ENCODE measurements at places on chromosomes 12 and 14. TPM values are rescaled to one million over a fixed set of nuclear protein-coding genes. Genes with fewer than 3 reads are reported as not detected.
A peak's percentile ranks its signal among the peaks of the same experiment; 100 is the strongest.

SCN8A gene
- 0.64 TPM for total RNA-seq

TMEM19 gene
- total RNA-seq, result 11.7 TPM

ITGB7 gene
- total RNA-seq, result 169 TPM

BAG5 gene
- total RNA-seq, result 23.2 TPM

ASIC1 gene
- total RNA-seq, result 1.1 TPM

ARL6IP4 gene
- 188 TPM for total RNA-seq

OR6C6 gene
- total RNA-seq, result not detected

C1R gene
- total RNA-seq, result 2.2 TPM

LRFN5 gene
- total RNA-seq, result not detected

NACA gene
- 1,098 TPM for total RNA-seq

KRT74 gene
- total RNA-seq, result not detected

ADCY4 gene
- 2.4 TPM for total RNA-seq

PPFIA2 gene
- not detected for total RNA-seq

SERPINA6 gene
- total RNA-seq, result not detected

PALS1 gene
- 9.7 TPM for total RNA-seq

GRCh38 chr12:6921996-6922946, 5.5 kb upstream of the ATN1 start:
- no peak for DNase-seq

DNA sequence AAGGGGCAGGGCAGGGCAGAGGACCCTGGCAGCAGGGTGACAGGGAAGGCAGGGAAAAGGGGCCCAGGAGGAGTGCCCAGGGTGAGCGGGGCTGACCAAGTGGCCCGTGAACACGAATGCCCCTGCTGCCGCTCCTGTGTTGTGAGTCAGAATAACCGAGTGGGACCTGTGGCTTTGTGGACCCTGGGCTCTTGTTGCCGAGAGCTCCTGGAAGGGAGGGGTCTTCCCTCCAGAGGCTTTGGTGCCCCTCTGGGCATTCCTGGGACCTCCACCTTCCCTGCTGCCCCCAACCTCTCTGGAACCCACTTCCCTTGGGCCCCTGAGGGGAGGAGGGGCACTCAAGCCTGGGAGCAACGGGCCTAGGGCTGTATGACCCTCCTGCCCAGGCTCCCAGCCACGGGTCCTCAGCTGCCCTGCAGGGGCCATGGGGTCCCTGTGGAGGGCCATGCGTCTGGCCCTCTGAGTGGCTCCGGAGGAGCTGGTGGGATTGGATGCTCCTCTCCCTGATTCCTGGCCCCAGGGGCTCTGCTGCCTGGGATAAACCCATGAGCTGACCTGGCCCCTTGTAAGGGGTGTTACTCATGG, 319.4 kb downstream of the TMEM121 start:
- DNase-seq, result no peak

- no peak for DNase-seq
Measured at GRCh38 chr12:1501001-1501400, 93.4 kb downstream of the FBXL14 start.

DNA sequence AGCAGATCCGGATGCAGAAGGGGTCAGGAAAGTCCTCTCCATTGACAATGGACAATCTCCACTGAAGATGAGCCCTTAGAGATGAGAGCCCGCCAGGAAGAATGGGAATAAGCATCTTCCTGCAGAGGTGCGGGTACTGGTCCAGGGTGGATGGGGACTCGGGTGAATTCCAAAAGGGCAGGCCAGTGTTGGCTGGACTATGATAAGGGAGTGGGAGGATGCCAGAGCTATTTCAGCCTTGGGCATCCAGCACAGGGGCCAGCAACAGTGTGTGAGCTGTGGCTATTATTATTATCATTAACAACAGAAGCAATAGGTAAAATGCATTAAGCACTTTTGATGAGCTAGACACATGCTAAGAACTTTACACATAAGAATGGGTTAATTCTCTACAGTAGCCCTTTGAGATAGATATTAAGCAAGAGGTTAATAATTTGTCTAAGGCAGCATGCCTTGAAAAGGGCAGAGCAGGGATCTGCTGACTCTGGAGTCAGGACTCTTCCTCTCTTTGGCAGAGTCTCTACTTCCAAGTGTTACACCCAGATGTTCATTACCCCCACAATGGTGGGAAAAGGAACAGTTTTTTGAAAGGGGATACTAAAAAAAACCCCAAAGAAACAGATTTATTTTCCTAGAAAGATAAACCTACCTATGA, 55.2 kb downstream of the PRICKLE1 start:
- DNase-seq, result no peak

DNA sequence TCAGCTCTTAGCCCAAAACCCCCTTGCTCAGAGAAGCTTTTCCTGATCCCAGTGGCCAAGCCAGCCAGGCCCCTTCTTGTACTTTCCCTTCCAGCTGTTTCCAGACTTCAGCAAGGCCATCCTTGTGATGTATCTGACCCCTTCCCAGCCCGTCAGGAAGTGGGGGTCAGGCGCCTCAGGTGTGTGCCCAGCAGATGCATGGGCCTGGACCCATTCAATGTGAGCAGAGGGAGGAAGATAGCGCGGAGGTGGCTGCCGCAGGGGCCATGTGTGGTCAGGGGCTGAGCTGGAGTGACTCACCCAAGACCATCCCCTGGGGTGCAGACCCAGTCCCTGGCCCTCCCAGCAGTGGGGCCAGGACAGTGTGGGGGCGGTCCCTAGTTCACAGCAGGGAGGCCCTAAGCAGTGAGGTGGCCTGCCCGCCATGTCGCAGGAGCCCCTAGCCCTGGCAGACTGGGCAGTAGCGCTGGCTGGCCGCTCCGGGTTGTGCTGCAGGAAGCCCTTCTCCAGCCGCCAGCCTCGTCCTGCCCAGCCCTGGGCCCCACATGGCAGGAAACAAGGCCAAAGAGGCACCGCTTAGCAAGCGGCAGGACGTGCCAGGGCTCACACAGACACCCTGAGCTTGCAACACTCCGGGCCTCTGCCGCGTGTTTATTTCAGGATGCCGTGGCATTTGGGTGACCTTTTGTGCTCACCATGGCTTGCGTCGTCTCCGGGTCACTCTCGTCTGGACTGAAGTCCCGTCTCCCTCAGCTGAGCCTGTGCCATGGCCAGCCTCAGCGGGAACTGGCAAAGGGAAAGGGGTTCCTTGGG, 12.0 kb downstream of the ADSS1 start:
- DNase-seq, result no peak

- no peak for DNase-seq
Measured at GRCh38 chr12:102539651-102540553, 59.5 kb upstream of the IGF1 start.

- no peak for DNase-seq
Measured at GRCh38 chr12:11497995-11498394, 102.6 kb upstream of the PRB2 start.

- no peak for DNase-seq
Measured at GRCh38 chr14:92841930-92842329, 47.8 kb downstream of the GOLGA5 start.

DNA sequence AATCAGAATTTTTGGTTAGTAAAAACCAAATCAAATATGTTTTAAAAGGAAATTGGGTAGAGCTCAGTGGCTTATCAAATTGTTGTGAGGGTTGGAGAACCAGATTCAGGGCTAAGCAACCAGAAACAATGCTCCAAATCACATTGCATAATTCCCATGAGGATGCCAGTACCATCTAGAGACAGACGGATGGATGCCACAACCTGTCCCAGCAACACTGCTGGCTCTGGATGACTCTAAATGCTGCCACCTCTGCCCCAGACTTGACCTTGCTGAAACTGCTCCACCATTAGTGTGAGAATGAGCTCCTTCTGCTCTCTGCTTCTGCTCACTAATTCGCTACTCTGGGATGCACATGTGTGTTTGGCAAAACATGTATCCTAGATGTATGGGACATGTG, 43.9 kb downstream of the FRS2 start:
- DNase-seq, result no peak

DNA sequence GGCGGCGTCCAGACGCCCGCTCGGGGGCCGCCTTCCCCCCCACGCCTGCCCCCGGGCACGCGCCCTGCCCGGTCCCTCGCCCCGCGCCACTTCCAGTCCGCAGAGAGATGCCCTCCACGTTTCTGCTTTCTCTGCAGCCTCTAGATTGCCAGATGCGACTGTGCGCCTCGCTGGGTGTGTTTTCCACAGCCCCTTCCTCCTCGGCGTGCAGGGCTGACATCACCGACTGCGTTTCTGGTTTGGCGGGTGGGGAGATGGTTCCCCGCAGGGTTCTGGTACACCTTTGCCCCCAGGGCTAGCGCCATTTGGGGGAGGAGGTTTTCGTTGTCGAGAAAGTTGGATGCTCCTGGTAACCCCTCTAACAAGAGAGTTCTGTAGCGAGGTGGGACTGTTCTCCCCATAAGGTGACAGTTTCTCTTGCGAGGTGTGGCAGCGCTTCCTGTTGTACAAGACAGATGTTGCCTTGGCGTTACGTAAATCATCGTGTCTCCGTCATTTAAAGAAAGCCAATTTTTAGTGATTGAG, 1.5 kb downstream of the CALM1 start:
- DNase-seq, result peak; percentile 73

DNA sequence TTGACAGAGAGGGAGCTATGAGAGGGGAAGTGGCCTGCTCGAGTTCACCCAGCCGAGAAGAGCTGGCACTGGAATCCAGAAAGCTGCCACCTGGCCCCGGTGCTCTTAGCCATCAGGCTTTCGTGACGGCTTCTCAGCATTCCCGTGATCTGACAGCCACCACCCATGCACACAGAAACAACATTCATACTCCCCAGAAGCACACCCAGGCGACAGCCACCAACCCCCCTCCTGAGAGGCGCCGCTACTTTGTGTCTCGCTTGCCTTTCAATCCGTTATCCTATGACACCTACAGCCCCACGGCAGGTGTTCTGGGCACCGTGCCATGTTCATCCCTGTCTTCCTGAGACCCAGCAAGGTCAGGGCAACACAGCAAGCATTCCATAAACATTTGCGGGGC, 31.4 kb downstream of the PSMC1 start:
- DNase-seq, result no peak

GRCh38 chr14:42378274-42378673, 771.6 kb downstream of the LRFN5 start:
- DNase-seq, result no peak

DNA sequence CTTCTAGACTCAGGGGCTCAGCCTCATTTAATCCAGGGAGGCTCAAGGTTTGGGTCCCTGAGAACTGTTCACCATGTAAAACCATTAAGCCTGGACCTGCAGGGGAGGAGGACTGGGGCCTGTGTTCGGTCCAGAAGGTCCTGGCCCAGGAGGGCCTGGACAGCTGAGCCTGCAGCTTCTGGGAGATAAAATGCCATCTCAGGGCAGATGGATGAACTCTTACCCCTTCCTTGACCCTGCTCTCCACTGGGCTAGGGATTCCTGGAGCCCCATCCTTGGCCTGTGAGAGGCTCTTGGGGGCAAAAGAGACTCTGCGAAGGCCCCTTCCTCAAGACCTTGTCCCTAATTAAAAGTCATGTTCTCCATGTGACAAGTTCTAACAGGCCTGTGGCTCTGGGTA, 51.2 kb downstream of the PRMT8 start:
- no peak for DNase-seq

DNA sequence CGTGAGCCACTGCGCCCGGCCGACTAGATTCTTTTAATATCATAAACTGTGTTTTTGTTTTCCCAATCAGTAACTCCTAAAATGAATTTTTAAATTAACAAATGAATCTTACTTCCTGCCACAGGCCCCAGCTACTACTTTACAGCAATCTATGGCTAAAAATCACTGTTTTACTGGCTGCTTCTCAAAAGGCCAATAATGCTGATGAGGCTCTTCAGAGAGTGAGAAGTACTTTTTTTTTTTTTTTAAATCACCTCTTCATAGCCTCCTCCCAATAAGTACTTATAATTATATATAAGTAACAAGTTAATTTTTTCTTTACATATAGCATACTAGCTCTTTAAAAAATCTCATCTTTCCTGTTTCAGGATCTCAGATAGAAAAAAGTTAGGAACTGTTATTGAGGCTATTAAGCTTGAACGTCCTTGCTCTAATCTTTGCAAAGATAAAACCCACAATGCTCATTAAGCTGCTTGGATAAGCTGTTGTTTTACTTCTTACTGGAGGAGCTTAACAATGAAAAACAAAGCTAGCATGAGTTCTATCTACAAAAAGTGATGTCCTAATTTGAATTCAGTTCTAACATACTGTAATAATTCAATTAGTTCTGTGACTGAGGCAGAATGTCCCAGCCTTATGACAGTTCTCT, 12.8 kb upstream of the WDR20 start:
- no peak for DNase-seq

DNA sequence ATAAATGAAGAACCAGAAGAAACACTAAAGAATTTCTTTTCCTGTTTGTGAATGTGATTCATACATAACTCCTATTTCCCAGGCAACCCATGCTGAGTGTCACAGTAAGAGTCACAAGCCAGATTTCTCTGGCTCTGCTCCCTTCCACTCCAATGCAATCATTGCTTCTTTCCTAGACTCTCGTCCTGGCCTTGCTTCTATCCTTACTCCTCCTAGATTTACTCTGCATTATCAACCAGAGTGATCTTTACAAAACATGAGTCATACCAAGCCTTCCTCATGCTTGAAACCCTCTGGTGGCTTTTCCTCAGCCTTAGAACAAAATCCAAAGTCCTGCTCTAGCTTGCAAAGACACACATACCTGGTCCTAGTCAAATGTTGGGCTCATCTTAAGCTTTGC, 13.3 kb downstream of the IL22 start:
- no peak for DNase-seq

DNA sequence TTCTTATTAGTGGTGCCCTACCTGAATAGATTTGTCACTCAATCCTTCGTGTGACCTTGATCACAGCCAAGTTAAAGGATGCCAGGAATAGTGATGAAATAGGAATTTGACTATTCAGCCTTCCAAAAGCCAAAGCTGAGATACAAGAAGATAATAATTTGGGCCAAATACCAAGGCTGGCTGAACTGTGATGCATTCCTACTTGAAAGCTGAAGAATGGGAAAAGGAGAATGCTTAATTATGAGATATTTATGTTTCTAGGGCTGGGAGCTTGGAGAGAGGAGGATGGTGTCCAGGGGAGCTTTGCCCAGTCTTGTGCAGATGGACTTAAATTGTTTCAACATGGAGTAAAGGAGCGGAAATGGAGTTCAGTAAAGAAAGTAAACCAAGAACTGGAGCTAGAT, 5.2 kb downstream of the RNASE7 start:
- DNase-seq, result no peak

GRCh38 chr14:24372701-24373416, 4.9 kb downstream of the NFATC4 start:
- no peak for DNase-seq

- DNase-seq, result peak; percentile 23
Measured at GRCh38 chr12:51202718-51203117, 15.1 kb downstream of the POU6F1 start.

GRCh38 chr14:93009471-93010129, 86.7 kb downstream of the CHGA start:
- no peak for DNase-seq

DNA sequence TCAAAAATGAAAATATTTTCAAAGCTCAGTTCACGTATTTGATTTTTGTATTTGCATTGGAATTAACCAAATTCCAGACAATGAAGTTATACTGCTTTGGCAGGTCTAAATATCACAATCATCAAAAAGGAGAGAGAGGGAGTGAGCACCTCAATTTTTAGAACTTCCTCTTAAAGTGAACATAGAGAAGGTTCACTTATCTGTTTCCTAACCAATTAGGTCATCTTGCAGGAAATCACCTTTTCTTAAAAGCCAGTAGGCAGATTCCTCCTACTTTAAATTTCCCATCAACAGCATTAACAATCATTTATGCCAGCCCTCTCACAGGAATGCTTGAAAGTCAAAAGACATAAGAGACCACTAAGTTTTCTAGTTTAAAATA, 388.7 kb downstream of the ZFP36L1 start:
- DNase-seq, result no peak

- DNase-seq, result peak; percentile 68
Measured at GRCh38 chr12:7959701-7960121, 23.7 kb upstream of the SLC2A3 start.
